Naive thymus-derived CD8-positive, alpha-beta T cell (primary cell): ENCODE measurements at places on chromosomes 3 and 15. TPM values are rescaled to one million over a fixed set of nuclear protein-coding genes. Genes with fewer than 3 reads are reported as not detected.

GRCh38 chr3:126152458-126152857 lies 27.9 kb downstream of the ALDH1L1 start:
- DNase-seq: no peak

DNA sequence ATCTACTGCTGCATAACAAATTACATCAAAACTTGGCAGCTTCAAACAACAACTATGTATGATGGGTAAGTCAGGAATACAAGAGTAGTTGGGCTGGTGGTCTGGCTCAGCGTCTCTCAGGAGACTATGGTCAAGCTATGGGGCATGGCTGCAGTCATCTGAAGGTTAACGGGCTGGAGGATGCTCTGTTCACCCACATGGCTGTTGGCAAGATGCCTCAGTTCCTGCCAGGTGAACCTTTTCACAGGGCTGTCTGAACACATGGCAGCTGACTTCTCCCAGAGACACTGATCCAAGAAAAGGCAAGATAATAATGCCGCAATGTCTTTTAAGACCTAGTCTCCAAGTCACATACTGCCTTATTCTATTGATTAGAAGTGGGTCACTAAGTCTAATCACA lies 63.7 kb downstream of the GPR176 start:
- DNase-seq: no peak

DNA sequence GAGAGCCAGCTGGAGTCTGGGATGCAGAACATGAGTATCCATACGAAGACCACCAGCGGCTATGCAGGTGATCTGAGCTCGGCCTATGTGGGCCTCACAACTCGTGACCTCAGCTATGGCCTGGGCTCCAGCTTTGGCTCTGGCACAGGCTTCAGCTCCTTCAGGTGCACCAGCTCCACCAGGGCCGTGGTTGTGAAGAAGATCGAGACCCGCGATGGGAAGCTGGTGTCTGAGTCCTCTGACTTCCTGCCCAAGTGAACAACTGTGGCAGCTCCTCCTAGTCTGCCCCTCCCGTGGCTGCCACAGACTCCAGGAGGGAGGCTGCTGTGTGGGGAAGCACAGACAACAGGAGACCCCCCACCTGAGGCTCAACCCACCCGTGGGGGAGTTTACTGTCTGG lies 3.6 kb upstream of the KPNA4 start:
- no peak for DNase-seq

GRCh38 chr3:3097958-3098357 lies 12.2 kb downstream of the IL5RA start:
- no peak for DNase-seq

- DNase-seq: no peak
These were observed 137.0 kb downstream of the DNAJB8 start for GRCh38 chr3:128329491-128330213.

PLCL2 gene
- total RNA-seq: 85.0 TPM

ACAN gene
- not detected for total RNA-seq

ADCY5 gene
- total RNA-seq: not detected

CHRD gene
- not detected for total RNA-seq

BSN gene
- total RNA-seq: 0.23 TPM

PSTPIP1 gene
- 124 TPM for total RNA-seq

SIDT1 gene
- 71.2 TPM for total RNA-seq

EBLN2 gene
- 8.7 TPM for total RNA-seq

A4GNT gene
- total RNA-seq: not detected
